CD8-positive, alpha-beta memory T cell (primary cell): ENCODE measurements at places on chromosomes 2 and 18. TPM values are rescaled to one million over a fixed set of nuclear protein-coding genes. Genes with fewer than 3 reads are reported as not detected.

Gene DYNAP
- not detected for total RNA-seq

DNA sequence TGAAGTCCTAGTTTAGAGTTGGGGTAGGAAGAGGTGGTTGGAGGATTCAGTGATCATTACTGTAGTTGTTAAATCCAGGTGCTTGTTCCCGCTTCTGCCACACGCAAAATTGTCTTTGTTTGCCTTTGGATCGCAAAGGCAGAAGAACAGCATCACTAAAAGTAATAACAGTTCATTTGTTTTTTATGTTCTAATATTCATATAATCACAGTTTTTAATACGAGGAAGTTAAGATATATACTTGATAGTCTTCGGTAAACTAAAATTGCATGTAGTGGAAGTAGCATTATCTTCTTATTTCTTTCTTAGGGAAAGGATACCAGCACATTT is 365 bp downstream of the NDUFB3 start:
- no peaks in the 10 kb centered on the region for H3K36me3 ChIP-seq
- H3K27me3 ChIP-seq = no peaks in the 10 kb centered on the region
- DNase-seq = no peak
- H3K4me1 ChIP-seq = peaks cover 47% of the 10 kb centered on the region

DNA sequence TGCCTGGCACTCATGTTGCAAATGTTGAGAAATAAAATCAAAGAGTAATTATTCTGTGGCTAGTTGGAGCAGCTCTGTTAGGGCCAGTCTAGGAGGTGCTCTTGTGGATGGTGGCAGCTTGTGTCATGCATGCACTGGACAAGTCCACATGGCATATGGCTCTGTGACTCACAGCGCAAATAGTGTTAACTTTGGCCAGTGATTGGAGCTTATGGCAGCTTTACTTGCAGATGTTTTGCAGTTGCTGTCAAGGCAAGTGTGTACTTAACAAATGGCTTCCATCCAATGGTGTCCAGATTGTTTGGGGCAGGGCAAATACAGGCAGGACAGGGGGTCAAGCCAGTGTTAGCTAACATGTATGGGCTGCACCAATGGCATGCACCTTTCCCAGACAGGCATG is 26.1 kb upstream of the TMX3 start:
- no peaks in the 10 kb centered on the region for H3K36me3 ChIP-seq
- H3K27ac ChIP-seq = no peak overlapping the region
- H3K27me3 ChIP-seq = no peaks in the 10 kb centered on the region
- H3K4me3 ChIP-seq = no peak overlapping the region
- no peaks in the 10 kb centered on the region for H3K4me1 ChIP-seq
- DNase-seq = no peak

- H3K4me3 ChIP-seq = no peak overlapping the region
- H3K36me3 ChIP-seq = no peaks in the 10 kb centered on the region
- H3K27ac ChIP-seq = no peak overlapping the region
- no peaks in the 10 kb centered on the region for H3K4me1 ChIP-seq
Observed at GRCh38 chr18:6406075-6406909, 8.4 kb downstream of the L3MBTL4 start.

Gene DPYSL5
- total RNA-seq = not detected

Gene HADHA
- 126 TPM for total RNA-seq

- H3K27me3 ChIP-seq = no peaks in the 10 kb centered on the region
- no peak overlapping the region for H3K4me3 ChIP-seq
- no peak overlapping the region for H3K27ac ChIP-seq
Observed at GRCh38 chr2:221205103-221205673, 366.9 kb downstream of the EPHA4 start.

Gene COL6A3
- 7.0 TPM for total RNA-seq

GRCh38 chr18:63683152-63683551 is 19.6 kb upstream of the SERPINB11 start:
- H3K27ac ChIP-seq = no peak overlapping the region
- H3K4me3 ChIP-seq = no peak overlapping the region
- DNase-seq = no peak
- no peaks in the 10 kb centered on the region for H3K36me3 ChIP-seq
- no peaks in the 10 kb centered on the region for H3K27me3 ChIP-seq
- no peaks in the 10 kb centered on the region for H3K4me1 ChIP-seq

DNA sequence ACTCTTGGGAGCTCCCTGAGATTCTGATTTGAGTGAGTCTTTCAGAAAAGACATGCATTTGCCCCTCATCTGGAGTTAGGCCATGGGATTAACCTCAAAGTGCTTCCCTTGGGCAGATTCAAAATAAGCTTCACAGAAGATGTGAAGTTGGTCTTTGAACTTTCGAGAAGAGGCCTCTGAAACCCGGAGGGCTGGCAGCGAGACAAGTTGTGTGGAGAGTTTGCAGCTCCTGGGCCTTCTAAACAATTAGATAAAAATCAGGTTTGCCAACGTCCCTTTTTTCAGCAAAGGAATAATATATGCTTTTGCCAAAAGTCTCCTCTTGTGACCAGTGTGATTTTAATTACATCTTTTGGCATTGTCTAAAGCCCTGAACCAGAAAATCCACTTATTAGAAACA is 489.7 kb downstream of the SOX11 start:
- no peaks in the 10 kb centered on the region for H3K27me3 ChIP-seq
- DNase-seq = no peak
- H3K27ac ChIP-seq = no peak overlapping the region
- no peak overlapping the region for H3K4me3 ChIP-seq

GRCh38 chr2:67733517-67733916 is 329.3 kb downstream of the C1D start:
- no peak for DNase-seq
- H3K4me1 ChIP-seq = no peaks in the 10 kb centered on the region
- H3K27me3 ChIP-seq = no peaks in the 10 kb centered on the region
- H3K36me3 ChIP-seq = no peaks in the 10 kb centered on the region

DNA sequence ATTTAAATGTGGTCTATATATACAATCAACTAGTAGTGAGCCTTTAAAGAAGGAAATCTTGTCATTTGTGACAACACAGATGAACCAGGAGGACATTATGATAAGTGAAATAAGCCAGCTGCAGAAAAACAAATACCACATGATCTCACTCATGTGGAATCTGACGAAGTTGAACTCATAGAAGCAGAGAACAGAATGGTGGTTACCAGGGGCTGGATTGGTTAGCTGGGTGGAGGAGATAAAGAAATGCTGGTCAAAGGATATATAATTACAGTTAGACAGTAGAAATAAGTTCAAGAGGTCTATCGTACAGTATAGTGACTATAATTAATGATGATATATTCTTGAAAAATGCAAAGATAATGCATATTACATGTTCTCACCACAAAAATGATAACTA is 267.9 kb downstream of the FBXO15 start:
- no peaks in the 10 kb centered on the region for H3K27me3 ChIP-seq
- no peaks in the 10 kb centered on the region for H3K4me1 ChIP-seq
- no peak overlapping the region for H3K4me3 ChIP-seq
- DNase-seq = no peak
- H3K36me3 ChIP-seq = no peaks in the 10 kb centered on the region

- peak within 1 kb of the TSS; percentile 19 for H3K4me3 ChIP-seq
- peaks cover 10% of the 10 kb centered on the region for H3K27me3 ChIP-seq
- H3K4me1 ChIP-seq = peaks cover 14% of the 10 kb centered on the region
- H3K36me3 ChIP-seq = no peaks in the 10 kb centered on the region
- peak within 1 kb of the TSS; percentile 12 for H3K27ac ChIP-seq
Observed at GRCh38 chr18:9708057-9708433, at the start of gene RAB31. TSS of gene RAB31 (plus strand) at chr18:9708301. CDS start at chr18:9708406, 105 bp downstream.

- no peaks in the 10 kb centered on the region for H3K36me3 ChIP-seq
- H3K27ac ChIP-seq = no peak overlapping the region
- no peak overlapping the region for H3K4me3 ChIP-seq
- H3K27me3 ChIP-seq = no peaks in the 10 kb centered on the region
- no peak for DNase-seq
Observed at GRCh38 chr2:48274040-48274439, 255.9 kb upstream of the STON1 start.

- no peaks in the 10 kb centered on the region for H3K4me1 ChIP-seq
- no peak overlapping the region for H3K4me3 ChIP-seq
- DNase-seq = no peak
- no peaks in the 10 kb centered on the region for H3K27me3 ChIP-seq
- no peak overlapping the region for H3K27ac ChIP-seq
Observed at GRCh38 chr2:118779362-118779761, 68.1 kb downstream of the EN1 start.

Gene TNFRSF11A
- 3.1 TPM for total RNA-seq

Gene PFN4
- 0.35 TPM for total RNA-seq

DNA sequence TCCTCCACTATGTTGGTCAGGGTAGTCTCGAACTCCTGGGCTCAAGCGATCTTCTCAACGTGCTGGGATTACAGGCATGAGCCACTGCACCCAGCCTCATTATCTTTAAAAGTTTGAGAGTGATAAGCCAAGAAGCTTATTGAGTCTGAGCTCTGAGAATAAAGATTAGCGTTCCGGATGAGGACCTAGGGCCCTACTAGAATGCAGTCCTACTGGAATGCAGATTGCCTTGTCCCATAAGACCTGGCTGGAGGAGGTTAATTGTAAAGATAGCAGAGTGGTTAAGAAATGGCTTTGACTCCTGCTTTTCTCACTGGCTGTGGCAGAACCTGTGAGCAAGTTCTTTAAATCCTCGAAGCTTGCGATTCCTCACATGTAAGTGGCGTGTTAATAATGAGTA is 4.0 kb downstream of the VWA3B start:
- no peak overlapping the region for H3K4me3 ChIP-seq
- H3K27me3 ChIP-seq = no peaks in the 10 kb centered on the region
- H3K27ac ChIP-seq = no peak overlapping the region
- H3K4me1 ChIP-seq = no peaks in the 10 kb centered on the region
- DNase-seq = no peak
- no peaks in the 10 kb centered on the region for H3K36me3 ChIP-seq

DNA sequence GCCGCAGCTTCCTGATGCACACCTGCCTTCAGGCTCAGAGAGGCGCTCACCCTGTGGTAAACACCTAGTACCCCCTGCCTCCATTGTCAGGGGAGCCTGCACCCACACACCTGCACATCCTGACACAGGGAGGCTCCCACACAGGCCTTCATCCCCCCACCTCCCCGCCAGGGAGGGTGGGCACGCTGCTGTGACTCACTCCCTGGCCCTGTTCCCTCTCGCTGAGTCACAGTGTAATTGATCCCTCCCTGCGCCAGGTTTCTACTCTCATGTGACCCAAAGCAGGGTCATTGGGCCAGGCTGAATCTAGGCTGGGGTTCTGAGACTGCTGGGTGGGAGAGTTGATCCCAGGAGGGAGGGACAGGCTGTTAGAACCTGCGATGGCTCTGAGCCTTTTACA is 8.5 kb upstream of the CELF4 start:
- no peak for DNase-seq
- H3K27ac ChIP-seq = no peak overlapping the region

DNA sequence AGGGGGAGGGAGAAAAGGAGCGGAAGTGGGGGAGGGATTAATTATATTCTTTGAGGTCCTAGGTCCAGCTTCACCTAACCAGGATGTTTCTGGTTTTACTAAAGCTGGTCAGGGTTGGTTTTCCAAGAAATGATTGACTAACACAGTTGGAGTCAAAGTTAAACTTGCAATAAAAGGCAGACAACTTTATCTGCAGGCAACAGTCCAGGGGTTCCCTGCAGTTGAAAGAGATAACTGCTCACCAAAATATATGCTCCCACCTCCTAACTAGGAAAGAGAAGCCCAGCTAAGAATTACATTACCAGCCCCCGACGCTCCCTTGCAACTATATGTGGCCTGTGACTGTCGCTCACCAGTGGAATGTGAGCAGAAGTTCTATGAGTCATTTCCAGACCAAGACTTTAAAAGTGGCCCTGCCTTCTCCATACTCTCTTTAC is 140.0 kb upstream of the PKDCC start:
- no peak for DNase-seq
- no peaks in the 10 kb centered on the region for H3K36me3 ChIP-seq
- no peak overlapping the region for H3K4me3 ChIP-seq
- no peaks in the 10 kb centered on the region for H3K4me1 ChIP-seq
- no peaks in the 10 kb centered on the region for H3K27me3 ChIP-seq

- H3K27me3 ChIP-seq = no peaks in the 10 kb centered on the region
- H3K36me3 ChIP-seq = no peaks in the 10 kb centered on the region
- no peak overlapping the region for H3K4me3 ChIP-seq
- H3K27ac ChIP-seq = no peak overlapping the region
- no peak for DNase-seq
Observed at GRCh38 chr2:98924038-98924830, 11.8 kb downstream of the CRACDL start.

Gene SFXN5
- total RNA-seq = 19.1 TPM

- no peak overlapping the region for H3K4me3 ChIP-seq
- DNase-seq = peak; percentile 53
- no peaks in the 10 kb centered on the region for H3K36me3 ChIP-seq
- H3K27me3 ChIP-seq = no peaks in the 10 kb centered on the region
Observed at GRCh38 chr2:84741182-84741822, 139.6 kb downstream of the TRABD2A start.

- no peaks in the 10 kb centered on the region for H3K27me3 ChIP-seq
- no peaks in the 10 kb centered on the region for H3K4me1 ChIP-seq
- H3K36me3 ChIP-seq = no peaks in the 10 kb centered on the region
- no peak for DNase-seq
- no peak overlapping the region for H3K27ac ChIP-seq
Observed at GRCh38 chr2:11169333-11169732, 14.1 kb downstream of the SLC66A3 start.

Gene MRO
- not detected for total RNA-seq

Gene NT5DC4
- total RNA-seq = not detected

Gene BOLL
- total RNA-seq = not detected

GRCh38 chr2:236799391-236800026 is 229.9 kb downstream of the ACKR3 start:
- DNase-seq = no peak
- H3K27ac ChIP-seq = no peak overlapping the region
- H3K27me3 ChIP-seq = no peaks in the 10 kb centered on the region
- H3K36me3 ChIP-seq = no peaks in the 10 kb centered on the region
- no peaks in the 10 kb centered on the region for H3K4me1 ChIP-seq
